ENCODE measurements at places on chromosomes 12 and 14.

- DNase-seq = peak; percentile 40
Observed at GRCh38 chr14:101103321-101103901, 199.9 kb upstream of the RTL1 start.

DNA sequence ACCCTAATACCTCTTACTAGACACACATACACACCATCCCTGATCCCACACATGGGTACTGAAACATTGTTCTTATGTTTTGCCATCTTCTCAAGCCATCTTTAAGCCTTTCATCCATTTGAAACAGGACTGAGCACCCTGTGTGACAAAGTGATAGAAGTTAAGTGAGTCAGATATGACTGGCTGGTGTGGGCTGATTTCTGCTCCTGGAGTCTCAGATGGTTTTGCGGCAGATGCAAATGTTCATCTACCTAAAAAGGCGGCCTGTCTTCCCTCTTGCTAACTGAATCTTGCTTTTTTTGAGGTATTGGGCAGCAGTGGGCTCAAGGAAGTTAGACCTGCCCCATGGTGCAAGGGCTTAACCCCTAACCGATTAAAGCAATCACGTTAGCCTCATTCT is 30.4 kb upstream of the PKP2 start:
- DNase-seq = no peak

DNA sequence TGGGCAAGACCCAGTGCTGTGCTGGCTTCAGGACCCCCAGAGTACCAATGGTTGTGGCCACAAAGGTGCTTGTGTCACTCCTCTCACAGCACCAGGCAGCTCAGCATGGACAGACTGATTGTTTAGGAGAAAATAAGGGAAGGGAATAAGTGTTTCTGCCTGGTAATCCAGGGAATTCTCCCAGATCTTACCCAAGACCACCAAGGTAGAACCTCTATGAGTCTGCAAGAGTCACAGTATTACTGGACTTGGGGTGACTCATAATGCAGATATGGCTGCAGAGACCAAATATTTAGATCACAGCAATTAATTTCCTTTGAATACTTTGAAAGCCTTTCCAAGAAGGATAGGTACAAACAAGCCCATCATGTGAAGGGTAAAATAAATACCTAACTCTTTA is 1178.3 kb upstream of the FLRT2 start:
- no peak for DNase-seq

GRCh38 chr14:25042362-25043299 is 7.3 kb downstream of the STXBP6 start:
- no peak for DNase-seq

DNA sequence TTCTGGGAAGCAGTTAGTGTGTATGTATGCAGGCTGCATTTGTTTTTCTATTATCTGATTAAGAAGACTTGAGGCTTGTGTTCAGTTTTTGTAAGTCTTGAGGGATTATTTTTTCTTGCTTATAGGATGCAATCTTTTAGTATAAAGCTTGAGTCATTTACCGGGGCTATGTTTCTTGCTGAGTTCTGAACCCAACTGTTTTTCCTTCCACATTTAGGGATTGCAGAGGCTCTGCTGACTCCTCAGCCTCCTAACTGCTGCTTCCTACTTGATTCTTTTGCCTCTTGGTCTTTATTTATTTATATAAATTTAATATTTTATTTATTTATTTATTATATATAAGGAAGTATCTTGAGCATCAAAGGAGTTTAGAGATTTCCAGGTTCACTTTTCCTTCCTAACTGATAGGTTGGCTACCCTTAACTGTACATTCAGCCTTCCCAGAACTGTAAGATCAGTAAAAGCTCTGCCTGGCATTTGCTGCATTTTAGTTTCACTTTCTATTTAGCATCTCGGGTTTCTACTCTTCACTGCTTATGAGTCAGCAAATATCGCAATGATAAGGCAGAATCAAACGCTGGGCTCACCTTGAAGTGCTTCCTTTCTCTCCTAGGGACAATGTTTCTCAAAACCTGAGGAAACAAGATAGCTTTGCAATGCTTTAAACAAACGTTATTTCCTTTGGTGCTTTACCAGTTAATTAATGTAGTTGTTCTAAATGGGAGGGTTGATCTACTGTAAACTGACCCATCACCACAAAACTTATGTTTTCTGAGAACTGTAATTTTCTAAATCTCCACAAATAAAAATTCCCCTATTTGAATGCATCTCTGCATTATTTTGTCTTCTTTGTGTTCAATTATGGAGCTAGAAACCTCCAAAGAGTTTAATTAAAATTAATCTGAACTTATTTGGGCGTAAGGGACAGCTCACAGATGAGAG is 1183.7 kb upstream of the TMEM132C start:
- DNase-seq = no peak

GRCh38 chr14:73591690-73592449 is at the start of gene ACOT4:
Gene ACOT4, plus strand, starts transcription at chr14:73591873. Its CDS starts 87 bp downstream, at chr14:73591960.
- peak; percentile 58 for DNase-seq

DNA sequence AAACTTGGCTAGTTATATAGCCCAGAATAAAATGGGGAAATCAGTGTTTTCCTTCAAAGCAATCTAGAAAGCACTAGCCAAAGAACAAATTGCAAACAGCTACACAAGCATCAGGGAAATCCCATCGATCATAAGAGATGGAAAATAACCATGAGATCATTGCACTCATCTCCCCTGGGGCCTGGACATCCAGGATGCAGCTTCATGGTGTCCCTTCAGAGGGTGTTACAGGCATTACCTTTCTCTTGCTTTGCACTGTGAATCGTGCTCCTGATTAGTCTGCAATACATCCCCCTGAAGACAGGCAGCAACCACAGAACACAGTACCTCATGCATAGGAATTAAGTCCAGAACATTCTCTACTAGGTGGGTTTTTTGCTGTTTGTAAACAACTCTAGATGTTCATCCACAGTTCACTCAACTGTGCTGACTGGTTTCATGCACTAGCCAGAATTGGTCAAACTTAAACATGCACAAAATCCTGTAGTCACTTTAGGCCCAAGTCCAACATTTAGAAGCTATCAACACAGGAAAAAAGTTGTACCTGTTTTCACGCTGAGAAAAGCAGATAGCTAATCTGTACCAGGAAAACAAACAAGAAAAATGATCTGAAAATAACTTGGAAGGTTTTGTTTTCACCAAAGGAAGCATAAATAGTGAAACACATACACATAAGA is 120.1 kb downstream of the ZFP36L1 start:
- DNase-seq = peak; percentile 65

DNA sequence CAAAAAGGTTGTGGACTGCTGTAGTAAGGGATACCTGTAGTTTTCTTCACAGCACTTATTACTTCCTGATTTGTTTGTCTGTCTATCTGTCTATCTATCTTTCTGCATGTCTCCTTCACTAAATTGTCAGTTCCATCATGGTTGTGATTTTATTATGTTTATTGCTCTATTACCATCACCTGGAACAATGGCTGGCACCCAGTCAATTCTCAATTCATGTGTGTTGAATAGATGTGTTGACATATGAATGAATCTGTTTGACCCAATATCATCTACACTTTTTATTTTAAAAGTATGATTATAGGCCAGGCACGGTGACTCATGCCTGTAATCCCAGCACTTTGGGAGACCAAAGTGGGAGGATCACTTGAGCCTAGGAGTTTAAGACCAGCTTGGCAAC is 224.4 kb downstream of the NUBPL start:
- no peak for DNase-seq

GRCh38 chr12:8662593-8662992 is at the start of gene MFAP5:
Gene MFAP5, minus strand, starts transcription at chr12:8662826. Its CDS starts 722 bp downstream, at chr12:8662104.
- peak; percentile 73 for DNase-seq

- DNase-seq = no peak
Observed at GRCh38 chr12:120438495-120439198, 734 bp downstream of the COX6A1 start.

- DNase-seq = no peak
Observed at GRCh38 chr14:99057576-99058083, 214.4 kb downstream of the BCL11B start.

DNA sequence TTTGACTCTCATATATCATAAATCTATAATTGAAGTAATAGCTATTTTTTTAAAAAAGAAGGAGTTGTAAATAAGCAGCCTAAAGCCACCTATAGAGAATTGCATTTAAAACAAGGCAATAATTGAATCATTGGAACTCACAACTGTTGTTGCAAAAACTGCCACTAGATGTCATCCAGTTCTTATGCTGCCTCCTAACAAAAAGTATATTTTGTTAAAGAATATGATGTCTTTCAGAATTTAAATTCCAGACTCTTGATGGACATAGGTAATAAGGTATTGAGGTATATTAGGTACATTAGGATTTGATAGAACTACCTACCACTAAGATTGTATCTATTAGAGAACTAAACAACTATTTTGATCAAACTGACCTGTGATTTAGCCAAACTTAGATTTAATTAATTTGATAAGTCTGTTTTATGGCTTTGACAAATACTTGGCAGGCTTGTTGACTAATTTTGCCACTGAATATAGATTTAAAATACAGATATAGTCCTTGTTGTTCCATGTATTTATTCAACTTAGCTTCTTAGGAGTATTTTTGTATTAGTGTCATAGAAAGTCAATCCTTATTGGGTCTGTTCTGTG is 401.4 kb downstream of the RPL10L start:
- DNase-seq = no peak

- DNase-seq = no peak
Observed at GRCh38 chr12:71719647-71720370, 33.9 kb downstream of the TMEM19 start.
